ENCODE measurements at places on chromosomes 5 and 9.

- DNase-seq = no peak
Observed at GRCh38 chr5:5217371-5217770, 77.2 kb downstream of the ADAMTS16 start.

GRCh38 chr5:83720836-83721537 lies at the start of gene HAPLN1:
Gene HAPLN1, minus strand, starts transcription at chr5:83720855. Its CDS starts 47,332 bp downstream, at chr5:83673523.
- DNase-seq = no peak

- DNase-seq = no peak
Observed at GRCh38 chr9:38126730-38127129, 57.7 kb upstream of the SHB start.

DNA sequence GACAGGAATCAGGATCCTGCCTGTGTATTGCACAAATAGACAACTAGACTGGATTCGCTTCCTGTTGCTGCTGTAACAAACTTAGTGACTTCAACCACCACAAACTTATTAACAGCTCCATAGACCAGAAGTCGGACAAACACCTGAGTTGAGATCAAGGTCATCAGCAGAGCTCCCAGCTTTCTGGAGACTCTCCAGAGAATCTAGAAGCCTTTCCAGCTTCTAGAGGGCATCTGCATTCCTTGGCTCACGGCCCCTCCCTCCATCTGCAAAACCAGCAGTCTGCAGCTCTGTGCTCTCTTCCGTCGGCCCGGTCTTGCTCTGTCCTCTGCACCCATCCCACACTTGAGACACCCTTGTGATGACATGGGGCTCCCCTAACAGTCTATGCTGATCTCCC lies 99.1 kb downstream of the KCNT1 start:
- DNase-seq = no peak

DNA sequence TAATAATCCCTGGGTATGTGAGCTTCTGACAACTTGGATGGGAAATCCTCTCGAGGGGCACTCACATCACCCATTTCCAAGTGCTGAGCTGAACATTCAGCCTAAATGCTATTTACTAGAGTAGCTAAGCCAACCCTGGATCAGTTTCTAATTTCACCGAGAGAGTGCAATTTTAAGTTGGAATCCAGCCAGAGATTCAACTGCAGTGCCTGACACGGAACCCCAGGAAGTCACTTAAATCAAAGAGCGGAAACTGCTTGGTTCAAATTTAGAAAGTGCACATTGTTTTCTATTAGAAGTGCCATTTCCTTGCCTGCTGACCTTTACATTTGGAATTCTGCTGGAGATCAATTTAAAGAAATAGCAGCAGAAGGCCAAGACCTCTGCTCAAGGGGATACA lies 8.8 kb downstream of the SPRY4 start:
- DNase-seq = no peak

GRCh38 chr5:93571114-93571949 lies 9.7 kb downstream of the NR2F1-AS1 start:
- no peak for DNase-seq

DNA sequence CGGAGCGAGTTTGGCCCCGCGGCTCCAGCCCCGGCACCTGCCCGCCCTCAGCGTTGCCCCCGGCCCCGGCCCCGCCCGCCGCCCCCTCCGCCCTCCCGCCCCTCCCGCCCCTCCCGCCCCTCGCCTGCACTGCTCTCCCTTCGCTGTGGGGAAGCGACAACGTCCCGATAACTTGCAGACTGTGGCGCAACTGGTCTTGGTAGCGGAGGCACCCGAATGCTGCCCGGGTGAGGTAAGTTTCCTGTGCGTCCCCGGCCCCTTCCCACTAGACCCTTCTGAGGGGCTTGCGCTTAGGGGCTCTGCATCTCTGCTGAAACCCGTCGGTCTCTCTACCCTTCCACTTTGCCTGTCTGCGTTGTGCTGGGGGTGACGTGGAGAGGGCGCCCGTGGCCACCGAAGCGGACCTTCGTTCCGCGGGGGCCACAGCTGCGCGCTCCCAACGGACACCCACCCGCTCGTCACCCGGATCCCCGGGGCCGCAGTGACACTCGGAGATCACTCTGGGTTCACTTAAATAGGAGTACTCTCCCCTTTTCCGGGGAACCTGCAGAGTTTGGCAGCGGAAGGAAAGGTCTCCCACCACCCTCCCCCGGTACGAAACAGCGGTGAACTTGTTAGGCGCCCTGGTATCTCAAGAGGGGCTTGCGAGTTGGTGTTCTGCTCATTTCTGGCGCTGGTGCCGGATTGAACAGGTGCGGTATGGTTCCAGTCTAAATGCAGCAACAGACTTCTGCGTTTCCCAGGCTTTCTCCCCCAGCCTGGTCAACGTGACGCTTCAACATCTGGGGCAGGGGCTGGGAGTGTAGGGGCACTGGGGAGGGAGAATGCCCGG lies 707 bp downstream of the PIP5K1B start:
- no peak for DNase-seq

DNA sequence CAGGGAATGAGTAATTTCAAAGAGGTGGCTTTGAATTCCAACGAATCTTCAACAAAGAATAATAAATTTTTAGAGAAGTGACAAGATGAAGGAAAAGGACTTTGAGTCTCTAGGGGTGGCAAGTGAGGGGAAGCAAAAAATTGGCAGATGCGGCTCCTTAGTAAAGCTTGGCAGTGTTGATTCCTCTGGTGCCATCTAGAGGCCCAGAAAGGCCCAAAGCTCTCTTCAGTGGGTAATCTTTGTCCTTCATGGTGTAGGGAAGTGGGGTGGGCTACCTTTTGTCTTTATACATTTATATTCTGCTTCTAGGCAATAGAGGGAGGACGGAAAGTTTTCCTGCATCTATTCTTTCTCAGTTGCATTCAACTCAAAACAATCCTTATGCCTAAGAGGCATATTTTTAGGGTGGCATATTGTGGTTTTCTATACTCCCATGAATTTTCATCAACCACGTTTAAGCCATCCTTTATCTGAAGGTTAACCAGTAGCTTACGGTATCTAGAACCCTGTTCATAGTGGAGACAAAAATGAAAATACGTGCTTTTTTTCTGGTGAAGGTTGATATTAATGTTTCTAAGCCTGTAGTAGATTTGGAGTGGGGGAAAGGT lies 17.5 kb upstream of the ROPN1L start:
- DNase-seq = no peak

GRCh38 chr5:161676103-161676502 lies 9.4 kb upstream of the GABRA6 start:
- no peak for DNase-seq

- no peak for DNase-seq
Observed at GRCh38 chr5:82351754-82352145, 73.6 kb upstream of the RPS23 start.

DNA sequence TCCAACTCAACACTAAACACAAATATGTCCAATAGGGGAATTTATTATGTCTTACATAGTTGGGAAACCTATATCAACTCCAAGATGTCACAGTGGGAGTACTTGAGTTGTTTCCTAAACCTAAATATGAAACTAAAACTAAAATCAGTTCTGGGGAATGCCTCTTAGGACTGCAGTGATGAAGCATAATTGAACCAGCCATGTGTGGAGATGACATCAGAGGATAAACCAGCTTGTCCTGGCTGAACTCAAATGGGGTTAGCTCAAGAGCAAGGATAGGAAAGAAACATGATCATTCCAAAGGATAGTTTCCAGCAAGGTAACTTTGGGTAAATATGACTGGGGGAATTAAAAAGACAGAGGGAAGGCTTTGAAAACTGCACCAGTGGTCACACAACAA lies 88.9 kb upstream of the PLPPR1 start:
- DNase-seq = no peak

GRCh38 chr9:109244179-109245132 lies 76.4 kb downstream of the EPB41L4B start:
- DNase-seq = peak; percentile 44

DNA sequence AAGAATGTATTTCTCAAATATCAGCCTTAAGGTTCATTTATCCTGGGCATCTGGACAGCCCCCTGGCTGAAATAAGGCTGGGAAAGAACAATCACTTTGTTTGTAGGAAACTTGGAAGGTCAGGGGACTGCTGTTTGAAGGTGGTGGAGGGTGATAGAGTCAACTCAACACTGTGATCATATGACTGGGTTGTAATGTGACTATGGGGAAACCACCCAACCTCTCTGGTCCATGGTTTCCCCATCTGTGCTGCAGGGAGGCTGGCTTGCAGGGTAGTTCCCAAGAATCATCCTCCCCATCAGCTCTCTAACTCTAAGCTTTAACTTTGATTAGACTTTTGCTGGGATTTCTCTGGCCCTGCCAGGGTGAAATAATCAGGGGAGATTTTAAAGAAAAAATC lies 10.0 kb downstream of the INSYN2B start:
- no peak for DNase-seq

GRCh38 chr9:92780206-92780605 lies 15.6 kb upstream of the BICD2 start:
- no peak for DNase-seq

DNA sequence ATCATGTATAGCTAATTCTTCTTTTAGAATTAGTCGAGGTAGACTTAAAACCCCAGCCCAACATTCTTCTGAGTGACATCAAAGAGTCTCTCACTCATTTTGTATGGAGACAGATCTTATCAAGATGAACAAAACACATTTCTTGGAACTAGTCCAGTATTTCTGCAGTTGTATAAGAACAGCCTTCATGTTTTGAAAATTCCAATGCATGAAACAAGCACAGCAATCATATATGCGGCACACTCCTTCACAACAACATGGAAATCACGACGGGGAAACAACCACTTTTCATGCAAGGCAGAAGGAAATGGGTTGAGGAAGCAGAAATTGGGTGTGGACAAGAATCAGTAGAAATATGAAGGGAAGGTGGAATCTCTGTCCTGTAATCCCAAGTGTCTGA lies 113.8 kb downstream of the PLK2 start:
- no peak for DNase-seq

DNA sequence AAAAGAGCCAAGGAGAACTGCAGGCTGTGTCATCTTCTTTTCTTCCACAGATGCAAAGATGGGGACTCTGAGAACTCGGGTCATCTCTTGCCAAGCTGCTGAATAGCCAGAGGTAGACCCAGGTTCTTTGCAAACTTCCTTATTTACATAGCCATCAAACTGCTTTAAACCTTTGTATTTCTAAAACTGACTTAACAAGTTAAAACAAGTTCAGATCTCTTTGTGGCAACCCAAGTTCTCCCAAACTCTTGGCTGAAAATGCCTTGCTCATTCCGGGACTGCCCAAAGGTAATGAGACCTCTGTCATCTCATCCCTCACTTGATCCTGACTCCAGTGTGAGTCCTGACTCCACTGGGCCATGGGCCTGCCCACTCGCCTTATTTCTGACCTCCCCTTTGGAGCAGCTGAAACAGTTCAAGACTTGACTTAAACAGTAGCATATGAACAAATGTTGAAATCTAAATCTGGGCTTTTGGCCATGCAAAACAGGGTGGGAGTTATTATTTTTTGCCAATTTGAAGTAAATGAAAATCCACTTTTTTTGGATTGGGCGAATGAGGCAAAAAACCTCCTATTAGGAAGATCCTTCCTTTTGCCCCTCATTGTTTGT lies 50.6 kb downstream of the FBXL7 start:
- no peak for DNase-seq

GRCh38 chr5:81202655-81203054 lies 30.5 kb upstream of the CKMT2 start:
- no peak for DNase-seq

DNA sequence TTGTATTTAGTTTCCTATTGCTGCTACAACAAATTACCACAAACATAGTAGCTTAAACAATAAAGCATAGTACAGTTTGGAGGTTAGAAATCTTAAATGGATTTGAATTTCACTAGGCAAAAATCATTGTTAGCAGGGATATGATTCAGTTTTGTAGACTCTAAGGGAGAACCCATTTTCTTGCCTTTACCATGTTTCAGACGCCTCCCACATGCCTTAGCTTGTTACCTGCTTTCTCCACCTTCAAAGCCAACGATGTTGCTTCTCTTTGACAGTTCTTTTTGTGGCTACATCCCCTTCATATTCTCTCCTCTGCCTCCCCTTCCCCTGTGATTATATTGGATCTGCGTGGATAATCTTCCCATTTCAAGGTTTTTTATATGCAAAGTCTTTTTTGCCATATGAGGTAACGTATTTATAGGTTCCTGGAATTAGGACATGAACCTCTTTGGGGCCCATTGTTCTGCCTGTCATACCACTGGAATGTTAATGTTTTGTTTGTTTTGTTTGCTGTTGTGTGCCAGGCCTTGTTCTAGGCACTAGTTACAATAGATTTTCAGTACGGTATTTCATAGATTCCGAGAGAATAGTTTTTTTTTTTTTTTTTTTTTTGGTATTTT lies 54.1 kb downstream of the UHRF2 start:
- no peak for DNase-seq

GRCh38 chr5:132301344-132302271 lies 7.4 kb downstream of the SLC22A4 start:
- no peak for DNase-seq

GRCh38 chr9:34578241-34579103 lies 11.1 kb downstream of the CNTFR start:
- no peak for DNase-seq

- no peak for DNase-seq
Observed at GRCh38 chr5:112228667-112229066, 190.4 kb downstream of the EPB41L4A start.

DNA sequence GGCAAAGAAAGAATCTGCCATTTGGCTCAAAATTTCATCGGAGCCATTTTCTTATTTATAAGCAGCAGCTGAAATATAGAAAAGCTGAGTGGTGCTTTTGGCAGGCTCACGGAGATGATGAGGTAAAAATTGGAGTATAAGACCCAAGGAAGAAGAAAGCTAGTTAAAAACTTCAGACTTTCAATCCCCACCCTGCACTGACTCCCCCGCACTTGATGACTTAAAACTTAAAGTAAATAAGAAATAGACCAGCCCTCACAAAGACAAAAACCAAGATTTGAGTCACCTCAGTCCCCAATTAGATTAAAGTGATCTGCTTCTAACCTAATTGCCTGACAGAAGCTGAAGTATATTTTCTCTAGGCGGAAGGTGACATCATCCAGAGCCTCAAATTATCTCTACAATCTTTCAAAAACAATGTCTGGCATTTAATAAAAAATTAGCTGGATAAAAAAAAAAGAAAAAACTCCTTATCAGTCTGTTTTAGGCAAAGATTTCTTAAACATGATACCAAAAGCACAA lies 124.0 kb upstream of the PJA2 start:
- no peak for DNase-seq

- no peak for DNase-seq
Observed at GRCh38 chr5:33228149-33228548, 212.6 kb upstream of the TARS1 start.

DNA sequence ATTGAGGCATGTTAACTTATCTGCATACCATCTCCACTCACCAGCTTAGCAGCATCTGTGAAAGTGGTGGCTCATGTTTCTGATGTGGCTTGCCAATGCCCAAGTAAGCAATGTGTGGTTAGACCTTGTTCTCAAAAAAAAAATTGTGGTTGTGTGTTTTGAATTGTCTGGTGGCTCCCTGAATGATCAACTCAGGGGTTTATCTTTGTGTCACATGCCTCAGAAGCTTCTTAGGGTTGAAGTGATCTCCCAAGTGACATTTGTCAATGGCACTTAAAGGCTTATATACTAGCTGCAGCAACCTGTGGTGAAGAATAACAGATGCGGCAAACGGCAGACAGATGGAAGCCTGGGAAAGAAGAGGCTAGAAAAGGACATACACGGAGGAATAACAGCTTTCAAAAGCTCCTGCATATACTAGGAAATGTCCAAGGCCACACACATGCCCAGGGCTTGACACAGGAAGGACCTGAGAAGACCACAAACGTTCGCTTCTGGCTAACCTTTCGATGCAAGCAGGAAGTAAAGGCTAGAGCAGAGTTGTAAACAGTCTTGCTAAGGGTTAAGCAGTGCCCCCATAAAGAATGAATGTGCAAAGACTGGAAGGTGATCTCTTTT lies 42.2 kb upstream of the FSD1L start:
- DNase-seq = peak; percentile 24

GRCh38 chr5:126508251-126508961 lies 85.2 kb downstream of the GRAMD2B start:
- DNase-seq = no peak

GRCh38 chr5:167485061-167485774 lies 806.2 kb upstream of the WWC1 start:
- no peak for DNase-seq
